SW 1271 (cell line): ENCODE measurements at places on chromosomes 7 and 10.
A peak's percentile ranks its signal among the peaks of the same experiment; 100 is the strongest.

GRCh38 chr10:119502209-119502608 lies 40.3 kb downstream of the RGS10 start:
- DNase-seq: no peak

DNA sequence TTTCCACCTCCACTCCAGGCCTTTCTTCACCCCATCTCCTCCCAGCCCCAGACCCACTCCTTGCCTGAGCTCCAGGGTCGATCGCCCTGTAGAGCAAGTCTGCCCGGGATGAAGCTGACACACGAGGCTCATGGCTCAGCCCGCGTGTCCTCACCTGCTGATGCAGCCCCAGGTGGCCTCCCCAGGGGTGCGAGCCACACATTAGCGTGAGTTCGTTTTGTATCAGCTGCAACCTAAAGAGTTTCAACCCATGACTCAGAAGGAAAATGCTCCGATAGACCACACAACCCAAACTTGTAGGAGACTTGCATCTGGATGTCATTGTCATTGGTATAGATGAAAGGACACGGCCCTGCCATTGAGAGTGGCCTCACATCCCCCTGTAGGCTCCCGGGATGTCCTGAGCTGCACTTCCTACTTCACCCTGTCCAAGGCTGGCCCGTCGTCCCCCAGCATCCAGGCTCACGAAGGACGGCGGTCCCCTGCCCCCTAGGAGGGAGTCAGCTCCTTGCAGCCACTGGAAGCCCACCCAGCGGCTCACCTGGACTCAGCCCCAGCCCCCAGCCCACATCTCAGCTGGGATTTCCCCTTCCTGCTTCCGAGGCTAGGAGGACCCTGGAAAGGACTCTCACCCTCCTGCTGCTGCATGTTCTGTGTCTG lies 97.7 kb downstream of the HTR5A start:
- no peak for DNase-seq

DNA sequence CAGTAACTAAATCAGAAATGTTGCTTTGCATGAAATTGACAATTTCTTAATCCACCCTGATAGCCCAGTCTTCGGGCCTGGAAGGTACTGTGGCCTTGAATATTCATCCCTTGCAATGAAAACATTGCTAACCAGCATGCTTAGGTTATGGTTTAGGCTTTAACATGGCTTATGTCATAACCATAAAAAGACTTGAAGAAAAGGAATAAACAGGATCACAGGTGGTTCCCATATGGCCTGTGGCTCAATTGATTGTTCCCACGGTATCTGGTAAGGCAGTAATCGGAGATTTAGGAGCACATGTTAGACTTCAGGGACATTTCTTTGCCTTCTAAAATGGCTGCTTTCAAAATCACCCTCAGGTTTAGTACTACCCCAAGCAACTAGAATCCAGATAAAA lies 139.5 kb downstream of the ST7 start:
- no peak for DNase-seq

DNA sequence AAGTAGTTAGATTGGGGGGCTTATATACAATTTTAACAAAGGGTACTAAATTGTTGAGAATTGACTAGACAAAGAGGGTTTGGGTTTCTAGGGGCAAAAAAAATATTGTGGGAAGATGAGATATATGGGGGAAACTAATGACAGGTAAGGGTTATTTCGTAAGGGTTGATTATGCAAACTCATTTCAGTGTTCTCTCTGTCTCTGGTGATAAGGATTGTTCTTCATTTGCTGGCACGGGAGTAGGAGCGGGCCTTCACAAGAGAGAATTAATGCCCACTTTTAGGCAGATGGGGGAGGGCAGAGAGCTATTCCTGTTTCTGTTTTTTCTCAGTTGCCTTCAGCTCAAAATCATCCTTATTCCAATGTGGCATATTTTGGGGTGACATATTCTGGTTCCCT lies 258.4 kb downstream of the EXOC4 start:
- no peak for DNase-seq

DNA sequence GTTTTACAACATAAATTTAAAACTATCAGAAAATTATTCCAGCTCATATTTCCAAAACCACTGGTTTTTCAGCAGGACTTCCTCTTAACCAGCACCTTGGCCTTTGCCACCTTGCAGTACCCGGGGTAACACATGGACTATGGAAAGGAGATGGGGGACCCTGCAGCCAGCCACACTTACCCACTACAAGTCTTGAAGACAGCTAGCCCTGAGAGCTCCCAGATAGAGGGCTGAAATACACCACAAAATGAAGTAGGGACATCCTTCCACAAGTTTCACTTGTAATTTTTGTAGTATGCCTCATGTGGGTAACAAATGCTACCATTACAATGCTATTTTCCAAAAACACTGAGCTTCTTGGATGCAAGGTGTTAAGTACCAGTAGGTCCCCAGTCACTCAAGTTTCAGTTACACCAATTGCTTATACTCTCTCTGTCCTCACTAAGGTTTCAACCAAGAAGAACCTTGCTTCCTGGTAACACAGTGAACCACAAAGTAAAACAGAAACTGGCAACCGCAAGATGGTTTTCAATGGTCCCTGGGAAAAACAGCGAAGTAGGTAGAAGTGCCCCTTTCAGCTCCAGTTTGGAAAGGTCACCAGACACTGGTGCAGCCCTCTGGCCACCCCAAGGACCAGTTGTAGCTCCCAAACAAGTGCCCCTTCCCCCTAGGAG lies 110.9 kb downstream of the SGMS1 start:
- no peak for DNase-seq

GRCh38 chr7:42348631-42349030 lies 111.6 kb upstream of the GLI3 start:
- no peak for DNase-seq

- no peak for DNase-seq
Observed at GRCh38 chr7:21393937-21394336, 33.9 kb upstream of the SP4 start.

DNA sequence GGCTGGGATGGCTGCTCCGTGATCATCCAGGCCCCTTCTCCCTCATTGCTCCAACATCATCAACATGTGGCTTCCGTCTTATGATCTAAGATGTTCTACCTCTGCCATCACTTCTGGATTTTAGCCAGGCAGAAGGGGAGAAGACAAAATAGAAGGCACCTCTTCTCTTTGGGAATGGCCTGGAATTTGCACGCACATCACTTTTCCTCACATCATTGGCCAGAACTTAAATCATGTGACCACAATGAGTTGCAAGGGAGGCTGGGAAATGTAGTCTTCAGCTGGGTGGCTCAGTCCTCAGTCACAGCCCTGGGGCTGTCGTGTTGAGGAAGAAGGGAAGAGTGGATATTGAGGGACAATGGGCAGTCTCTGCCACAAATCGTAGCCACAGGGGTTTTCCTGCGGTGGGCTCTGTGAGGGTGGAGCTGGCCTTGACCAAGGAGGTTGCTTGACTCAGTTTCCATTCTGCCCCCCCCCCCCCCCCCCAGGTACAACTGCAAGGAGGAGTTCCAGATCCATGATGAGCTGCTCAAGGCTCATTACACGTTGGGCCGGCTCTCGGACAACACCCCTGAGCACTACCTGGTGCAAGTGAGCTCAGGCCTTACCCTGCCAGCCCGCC lies 50.3 kb downstream of the PALD1 start:
- DNase-seq: no peak

GRCh38 chr7:39757604-39758003 lies 134.2 kb downstream of the RALA start:
- DNase-seq: no peak

DNA sequence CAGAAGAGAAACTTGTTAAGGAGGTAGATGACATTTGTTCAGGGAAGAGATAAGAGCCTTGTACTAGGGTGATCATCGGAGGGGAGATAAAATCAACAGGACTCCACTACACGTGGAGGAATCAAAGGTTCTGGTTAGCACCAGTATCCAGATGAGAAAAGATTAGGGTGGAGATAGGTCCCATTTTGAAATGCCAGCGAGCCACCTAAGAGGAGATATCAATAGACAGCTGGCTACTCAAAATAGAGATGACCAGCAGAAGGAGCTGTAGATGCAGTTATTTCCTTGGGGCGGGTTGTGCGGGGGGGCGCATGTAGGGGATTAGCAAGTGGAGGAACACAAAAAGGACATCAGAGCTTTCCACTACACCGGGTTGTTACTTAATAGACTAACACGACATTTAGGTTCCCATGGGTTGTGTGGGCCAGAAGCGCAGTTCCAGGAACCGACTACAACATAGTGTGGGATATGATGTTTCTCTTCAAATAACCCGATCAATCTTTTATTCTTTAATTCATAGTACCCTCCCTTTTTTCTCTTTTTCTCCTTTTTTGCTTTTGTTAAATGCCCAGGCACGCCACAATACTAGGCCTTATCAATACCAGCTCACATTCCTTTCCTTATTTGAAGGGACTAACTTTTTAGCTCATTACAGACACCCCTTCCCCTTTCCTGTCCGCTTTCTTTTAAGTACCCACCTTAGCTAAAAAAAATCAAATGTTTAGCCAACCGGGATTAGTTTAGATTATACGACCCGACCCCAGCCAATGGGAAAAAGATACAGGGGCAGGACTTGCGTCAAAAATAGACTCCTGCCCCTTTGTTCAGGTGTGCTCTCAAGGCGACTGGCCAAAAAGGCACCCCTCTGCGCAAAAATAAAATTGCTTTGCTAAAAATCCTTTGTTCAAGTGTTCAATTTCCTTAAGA lies 2.0 kb upstream of the KIF11 start:
- peak; percentile 55 for DNase-seq

GRCh38 chr7:155209478-155210319 lies 88.0 kb upstream of the INSIG1 start:
- DNase-seq: no peak

DNA sequence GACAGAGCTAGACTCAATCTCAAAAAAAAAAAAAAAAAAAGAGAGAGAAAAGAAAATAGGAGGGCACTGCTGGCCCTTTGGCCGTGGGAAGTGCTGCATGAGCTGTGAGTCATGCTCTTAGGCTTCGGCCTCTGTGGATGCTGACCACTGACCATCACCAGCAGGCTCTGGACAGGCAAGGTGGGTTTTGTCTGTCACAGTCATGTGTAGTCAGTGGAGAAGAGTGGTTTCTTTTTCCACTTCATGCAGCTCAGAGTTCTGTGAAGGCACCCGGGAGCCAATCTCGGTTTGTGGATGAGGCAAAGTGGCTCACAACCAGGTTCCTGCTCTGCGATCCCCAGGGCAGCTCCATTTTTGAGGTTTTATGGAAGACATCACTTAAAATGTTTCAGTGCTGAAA lies 58.1 kb downstream of the PRTFDC1 start:
- peak; percentile 10 for DNase-seq

DNA sequence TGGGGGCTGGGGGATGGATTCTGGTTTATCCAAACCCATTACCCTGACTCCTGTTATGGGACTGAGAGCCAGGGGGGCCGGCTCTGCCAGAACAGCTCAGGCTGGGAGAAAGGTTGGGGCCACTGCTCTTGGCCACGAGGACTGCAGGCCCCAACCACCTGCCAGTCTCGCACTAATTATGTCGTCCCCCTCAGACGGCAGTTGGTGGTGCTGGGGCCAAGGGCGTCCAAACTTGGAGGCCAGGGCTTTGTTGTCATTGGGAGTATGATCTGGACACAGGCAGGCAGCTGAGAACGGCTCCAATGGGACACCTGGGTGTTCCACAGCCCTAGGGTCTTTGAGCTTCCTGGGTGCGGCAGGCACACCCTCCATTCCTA lies 34.7 kb downstream of the DRGX start:
- no peak for DNase-seq
